Glutamatergic neuron (in vitro differentiated cells): ENCODE measurements at places on chromosomes 1 and 21.

DNA sequence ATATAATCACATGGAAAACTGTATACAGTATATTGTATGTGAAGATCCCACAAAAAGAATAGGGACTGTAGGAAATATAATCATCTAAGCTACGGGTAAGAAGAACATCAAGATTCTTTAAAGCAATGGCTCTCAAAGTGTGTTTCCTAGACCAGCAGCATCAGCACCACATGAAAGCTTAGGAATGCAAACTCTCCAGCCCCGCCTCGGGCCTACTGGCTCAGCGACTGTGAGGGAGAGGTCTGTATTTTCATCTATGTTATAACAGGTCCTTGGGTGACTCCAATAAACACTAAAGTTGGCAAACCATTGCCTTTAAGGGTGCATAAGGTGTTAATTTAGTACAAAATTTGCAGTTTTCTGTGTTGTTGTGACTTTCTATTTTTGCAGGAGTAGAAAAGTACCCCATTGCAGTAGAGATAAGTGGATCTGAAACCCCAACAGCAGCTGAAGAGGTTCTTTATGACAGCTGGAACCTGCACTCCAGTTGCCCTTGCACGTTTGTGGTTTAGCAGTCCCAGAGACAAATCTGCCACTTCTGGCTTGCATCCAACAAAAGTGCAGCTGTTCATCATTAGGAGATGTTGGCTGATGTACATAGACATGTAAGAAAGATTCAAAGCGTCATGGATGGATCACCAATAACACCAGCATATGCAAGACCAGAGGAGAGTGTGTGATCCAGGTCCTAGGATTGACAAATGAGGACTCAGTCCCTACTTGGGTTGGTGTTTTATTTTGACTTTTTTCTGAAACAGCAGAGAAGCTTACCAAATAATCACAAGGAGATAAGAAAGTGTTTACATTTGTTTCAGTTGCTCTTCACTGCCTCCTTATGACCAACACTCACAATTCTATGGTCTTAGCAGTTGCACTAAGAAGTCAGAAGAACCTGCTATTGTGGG is 15.9 kb upstream of the IFNAR1 start:
- no peak for DNase-seq

- no peak for DNase-seq
Measured at GRCh38 chr1:83741348-83741747, 257.6 kb downstream of the TTLL7 start.

DNA sequence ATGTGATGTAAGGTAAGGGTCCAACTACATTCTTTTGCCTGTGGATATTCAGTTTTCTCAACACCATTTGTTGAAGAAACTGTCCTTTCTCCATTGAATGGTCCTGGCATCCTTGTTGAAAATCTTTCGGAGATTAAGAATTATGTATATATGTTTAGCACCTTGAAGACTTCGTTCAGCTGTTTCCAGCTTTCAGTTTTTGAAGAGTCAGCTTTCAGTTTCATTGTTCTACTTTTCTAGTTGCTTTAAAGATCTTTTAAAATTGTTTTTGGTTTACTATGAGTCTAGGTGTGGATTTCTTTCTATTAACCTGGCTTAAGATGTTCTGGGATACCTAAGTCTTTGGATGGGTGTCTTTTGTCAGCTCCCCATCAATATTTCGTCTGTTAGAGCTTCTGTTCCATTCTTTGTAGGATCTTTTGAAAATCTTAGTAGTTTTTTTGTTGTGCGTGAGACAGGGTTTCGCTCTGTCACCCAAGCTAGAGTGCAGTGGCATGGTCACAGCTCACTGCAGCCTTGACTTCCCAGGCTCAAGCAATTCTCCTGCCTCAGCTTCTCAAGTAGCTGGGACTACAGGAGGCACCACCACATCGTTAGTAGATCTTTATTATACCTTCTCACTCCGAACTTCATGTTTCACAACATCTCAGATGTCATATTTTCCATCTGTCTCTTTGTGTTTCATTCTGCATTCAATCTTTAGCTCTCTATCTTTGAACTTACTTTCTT is 353.5 kb upstream of the B3GALT2 start:
- DNase-seq: no peak

DNA sequence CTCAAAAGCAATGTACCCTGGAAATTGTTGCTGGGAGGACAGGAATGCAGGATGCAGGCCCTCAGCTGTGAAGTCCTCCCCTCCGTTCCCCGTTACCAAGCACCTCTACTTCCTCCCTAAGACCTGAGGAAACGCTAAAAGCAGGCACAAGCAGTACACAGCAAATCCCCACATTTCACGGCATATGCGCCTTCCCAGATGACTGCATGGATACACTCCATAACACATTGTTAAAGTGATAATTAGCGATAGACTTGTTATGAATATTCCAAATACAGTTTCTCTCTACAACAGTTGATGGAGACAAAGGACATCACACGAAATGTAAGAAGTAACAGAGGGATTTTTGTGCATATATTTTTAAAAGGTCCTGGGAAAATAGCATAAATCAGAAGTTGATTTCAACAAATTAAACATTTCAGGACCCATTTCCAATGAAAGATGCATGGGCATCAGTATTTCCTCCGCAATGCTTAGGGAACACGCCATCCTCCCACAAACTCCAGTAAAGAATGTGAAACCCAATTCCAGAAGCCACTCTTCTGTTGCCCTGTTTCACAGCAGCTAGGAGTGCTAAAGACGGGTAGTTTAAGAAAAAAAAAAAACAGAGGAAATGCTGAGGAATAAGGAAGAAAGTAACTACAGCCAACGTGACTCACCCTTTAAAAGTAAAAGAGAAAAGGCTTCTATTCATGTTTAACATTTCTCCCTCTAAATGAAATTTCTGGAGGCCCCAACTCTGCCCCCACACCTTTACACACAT is 75.5 kb downstream of the HIVEP3 start:
- no peak for DNase-seq

DNA sequence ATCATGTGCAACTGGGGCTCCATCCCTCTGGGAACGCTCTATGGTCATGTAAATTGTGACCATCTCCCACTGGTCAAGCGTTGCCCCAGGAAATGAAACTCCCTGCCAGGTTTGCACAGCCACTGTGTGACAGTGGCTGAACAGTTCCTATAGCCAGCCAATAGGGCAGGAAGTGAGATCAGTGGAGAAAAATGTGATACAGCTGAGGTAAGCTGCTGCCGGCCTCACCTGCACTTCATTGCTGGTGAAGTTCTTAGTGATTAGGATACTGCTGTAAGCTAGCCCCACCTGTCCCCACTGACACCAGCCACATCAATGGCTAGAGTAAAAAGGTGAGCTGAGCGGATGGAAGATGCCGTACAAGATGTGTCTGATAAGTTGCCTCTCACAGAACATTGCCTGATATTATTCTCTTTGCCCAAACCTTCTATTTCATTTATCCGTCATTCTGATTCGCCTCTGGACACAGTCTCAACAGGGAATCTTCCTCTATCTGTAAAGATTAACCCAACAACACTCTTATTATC is 38.4 kb upstream of the CDC42BPA start:
- DNase-seq: no peak

DNA sequence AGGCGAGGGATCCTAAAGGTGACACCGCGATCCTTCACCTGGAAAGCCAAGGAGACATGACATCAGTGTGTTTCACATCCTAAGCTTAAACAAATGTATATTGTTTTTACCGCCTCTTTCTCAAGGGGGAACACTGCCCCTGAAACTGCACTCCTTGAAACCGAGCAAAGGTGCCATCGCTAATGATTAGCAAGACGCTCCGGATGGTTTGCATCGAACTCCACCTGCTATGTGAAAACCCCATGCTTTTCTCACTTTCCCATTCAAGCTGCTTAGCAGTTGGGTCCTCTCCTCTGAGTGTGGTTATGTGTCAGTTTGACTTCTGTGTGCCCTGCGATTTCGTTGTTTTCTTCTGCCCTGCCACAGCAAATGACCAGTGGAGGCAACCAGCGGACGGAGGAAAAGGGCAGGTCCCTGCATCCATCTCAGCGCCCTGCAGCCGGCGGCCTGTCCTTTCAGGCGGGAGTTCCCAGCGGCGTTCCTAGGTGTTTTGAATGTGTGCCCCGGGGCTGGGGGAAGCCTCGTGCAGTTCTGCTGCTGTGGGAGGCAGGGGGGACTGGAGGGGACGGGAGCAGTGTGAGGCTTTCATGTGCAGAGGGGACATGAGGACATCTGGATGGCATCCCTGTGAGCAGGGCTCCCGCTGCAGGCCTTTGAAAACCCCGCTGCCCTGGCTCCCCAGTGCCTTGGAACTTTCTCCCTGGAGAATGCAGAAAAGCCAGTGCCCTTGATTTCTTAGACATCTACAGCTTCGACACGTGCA is 16.1 kb downstream of the ZBTB18 start:
- DNase-seq: no peak

- no peak for DNase-seq
Measured at GRCh38 chr1:72286401-72286800, 4.1 kb upstream of the NEGR1 start.

DNA sequence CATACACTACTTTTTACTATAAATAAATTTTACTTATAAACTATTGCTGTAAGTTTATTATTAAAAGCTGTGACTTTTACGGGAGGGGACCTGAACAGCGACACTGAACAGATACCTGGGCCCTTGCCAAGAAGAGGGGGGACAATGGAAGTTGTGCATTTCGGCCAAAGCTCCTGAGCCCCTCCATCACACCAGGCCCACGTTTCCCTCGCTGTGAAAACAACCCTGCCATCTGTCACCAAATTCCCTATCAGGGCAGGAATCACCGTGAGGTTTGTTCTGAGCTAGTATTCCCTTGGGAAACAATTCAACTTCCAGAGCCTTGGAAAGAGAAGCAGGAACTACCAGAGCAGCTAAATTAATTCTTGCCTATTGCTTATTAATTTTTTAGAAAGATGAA is 37.0 kb downstream of the VTCN1 start:
- no peak for DNase-seq
